ENCODE measurements at places on chromosomes 2 and 18.

DNA sequence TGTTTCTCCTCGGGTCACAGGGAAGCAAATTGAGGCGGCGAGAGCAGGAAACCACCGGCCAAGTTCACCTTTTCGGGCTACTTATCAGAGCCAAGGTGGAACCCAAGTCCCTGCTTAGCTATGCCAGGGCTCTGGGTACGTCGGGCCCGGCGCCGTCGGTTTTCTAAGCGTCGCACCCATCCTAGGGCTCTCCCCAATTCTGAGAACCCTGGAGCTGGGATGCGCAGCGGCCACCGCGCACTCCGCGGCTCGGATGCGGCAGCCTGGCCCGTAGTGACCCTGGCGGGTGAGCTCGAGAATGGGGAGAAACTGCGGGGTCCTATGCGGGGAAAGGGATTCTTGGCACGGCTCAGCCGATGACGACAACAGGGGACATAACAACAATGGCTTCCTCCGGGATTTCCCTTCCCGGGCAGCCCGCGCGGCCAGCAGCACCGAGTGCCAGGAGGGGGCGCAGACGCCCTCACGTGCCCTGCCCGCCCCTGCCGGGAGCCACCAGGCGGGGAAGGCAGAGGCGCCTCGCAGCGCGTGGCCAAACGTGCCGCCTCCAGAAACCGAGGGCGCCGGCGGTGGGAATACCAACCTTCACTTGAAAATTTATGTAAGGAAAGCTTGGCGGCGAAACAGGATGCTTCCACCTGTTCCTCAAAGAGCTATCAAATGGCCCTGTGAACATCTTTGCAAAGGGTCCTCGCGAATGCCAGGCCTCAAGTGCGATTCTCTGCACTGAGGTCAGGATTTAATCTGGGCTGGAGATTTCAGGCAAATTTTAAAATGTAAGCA is 2.1 kb upstream of the SLC30A3 start:
- DNase-seq, result peak; percentile 61

DNA sequence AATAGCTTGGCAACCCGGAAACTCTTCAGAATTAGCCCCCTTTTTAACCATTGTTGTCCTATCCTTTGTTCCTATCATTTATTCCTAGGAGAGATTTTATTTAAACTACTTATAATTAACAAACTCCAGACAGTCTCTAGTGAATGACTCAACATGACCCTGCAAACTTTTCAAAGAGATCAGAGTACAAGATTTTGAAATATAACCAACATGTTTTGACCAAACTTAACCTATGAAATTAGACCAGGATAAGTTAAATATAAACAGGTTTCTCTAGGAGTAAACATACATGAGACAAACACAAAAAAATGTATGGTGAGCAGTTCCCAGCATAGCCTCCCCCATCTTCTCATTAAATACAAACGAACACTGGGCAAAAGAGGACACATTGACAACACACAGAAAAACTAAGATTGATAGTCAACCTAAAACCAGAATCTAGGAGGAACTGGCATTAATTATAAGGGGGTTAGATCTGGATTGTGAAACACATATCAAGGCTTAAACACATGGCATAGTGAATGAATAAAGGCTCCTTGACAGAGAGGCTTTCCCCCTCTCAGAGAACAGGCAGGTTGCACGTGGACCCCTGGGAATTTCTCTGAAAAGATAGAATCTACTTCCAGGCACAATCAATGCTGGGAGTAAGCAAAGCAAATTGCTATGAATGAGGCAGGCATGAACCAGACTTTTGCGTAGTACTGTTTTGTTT is 284.1 kb downstream of the IRS1 start:
- no peak for DNase-seq

DNA sequence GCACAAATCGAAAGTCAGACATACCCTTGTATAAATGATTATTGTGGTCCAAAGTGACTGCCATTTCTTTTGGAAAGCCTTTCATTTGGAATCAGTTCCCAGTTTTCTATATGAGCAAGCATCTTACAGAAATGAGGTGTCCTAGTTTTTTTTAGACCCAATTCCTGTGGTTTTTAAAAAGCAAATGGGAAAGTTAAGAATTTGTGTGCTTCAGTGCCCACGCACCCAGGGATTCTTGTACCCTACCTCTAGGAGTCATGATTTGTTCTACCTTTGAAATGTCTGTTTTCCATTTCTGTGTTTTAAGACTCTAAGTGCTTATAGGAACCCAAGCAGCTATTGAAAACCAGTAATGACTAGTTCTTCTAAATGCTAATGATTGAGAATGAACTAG is 218.1 kb downstream of the CAMKMT start:
- no peak for DNase-seq

- no peak for DNase-seq
Measured at GRCh38 chr2:122748552-122749011, 993.1 kb downstream of the TSN start.

DNA sequence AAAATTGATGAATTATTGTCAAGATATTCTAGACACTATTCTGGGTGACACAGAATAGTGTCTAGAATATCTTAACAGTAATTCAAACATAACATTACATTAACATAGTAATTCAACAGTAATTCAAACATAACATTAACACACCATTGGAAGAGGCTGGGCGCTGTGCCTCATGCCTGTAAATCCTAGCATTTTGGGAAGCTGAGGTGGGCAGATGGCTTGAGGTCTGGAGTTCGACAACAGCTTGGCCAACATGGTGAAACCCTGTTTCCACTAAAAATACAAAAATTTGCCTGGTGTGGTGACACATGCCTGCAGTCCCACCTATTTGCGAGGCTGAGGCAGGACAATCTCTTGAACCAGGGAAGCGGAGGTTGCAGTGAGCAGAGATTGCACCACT is 195.8 kb downstream of the ZRANB3 start:
- no peak for DNase-seq

All from hematopoietic multipotent progenitor cell treated with erythropoietin and hydrocortisone succinate and interleukin-3 and kit ligand, for 8 days (in vitro differentiated cells).